ENCODE measurements at places on chromosomes 2 and 18. TPM values are rescaled to one million over a fixed set of nuclear protein-coding genes. Genes with fewer than 3 reads are reported as not detected.

Gene CPO
- total RNA-seq, result not detected

Gene POU3F3
- not detected for total RNA-seq

Gene SERPINB10
- total RNA-seq, result not detected

Gene FHOD3
- 25.7 TPM for total RNA-seq

Gene FAM110C
- total RNA-seq, result 21.8 TPM

Gene IL36B
- not detected for total RNA-seq

Gene SAG
- not detected for total RNA-seq

Gene GAD1
- total RNA-seq, result 0.57 TPM

Gene TCF23
- total RNA-seq, result 0.42 TPM

Gene DUSP2
- total RNA-seq, result 2.6 TPM

Gene LRRC30
- not detected for total RNA-seq

Gene SFT2D3
- 7.3 TPM for total RNA-seq

Gene TFCP2L1
- 15.7 TPM for total RNA-seq

GRCh38 chr2:16014041-16014787 is 73.9 kb downstream of the MYCN start:
- DNase-seq, result no peak

DNA sequence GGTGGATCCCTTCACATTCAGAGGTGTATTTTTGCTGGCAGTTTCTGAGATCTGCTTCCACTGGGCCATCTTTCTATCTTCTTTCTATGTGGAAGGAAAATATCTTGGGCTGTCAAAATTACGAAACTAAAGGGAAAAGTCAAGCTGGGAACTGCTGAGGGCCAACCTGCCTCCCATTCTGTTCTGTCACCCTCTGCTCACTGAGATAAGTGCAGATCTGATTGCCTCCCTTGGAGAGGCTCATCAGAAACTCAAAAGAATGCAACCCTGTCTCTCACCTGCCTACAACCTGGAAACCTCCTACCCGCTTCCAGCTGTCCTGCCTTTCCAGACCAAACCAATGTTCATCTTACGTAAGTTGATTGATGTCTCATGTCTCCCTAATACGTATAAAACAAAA is 26.5 kb downstream of the RAX start:
- DNase-seq, result no peak

DNA sequence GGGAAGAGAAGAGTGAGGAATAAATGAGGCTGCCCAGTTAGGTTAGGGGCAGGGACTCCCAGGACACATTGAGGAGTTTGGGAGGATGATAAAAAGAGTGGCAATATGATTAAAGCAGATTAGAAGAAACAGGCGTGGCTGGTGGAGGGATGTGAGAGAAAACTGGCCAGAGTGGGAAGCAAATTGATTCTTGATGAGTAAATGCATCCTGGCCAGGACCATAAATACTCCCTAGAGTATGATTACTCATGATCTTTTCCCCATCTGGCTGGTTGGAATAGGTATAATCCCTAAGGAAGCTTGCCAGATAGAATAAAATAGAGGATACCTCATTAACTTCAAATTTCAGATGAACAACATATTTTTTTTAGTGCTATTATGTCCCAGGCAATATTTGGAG is 21.5 kb upstream of the DAW1 start:
- no peak for DNase-seq

GRCh38 chr2:208025814-208026184 is 472 bp upstream of the PLEKHM3 start:
- DNase-seq, result no peak

DNA sequence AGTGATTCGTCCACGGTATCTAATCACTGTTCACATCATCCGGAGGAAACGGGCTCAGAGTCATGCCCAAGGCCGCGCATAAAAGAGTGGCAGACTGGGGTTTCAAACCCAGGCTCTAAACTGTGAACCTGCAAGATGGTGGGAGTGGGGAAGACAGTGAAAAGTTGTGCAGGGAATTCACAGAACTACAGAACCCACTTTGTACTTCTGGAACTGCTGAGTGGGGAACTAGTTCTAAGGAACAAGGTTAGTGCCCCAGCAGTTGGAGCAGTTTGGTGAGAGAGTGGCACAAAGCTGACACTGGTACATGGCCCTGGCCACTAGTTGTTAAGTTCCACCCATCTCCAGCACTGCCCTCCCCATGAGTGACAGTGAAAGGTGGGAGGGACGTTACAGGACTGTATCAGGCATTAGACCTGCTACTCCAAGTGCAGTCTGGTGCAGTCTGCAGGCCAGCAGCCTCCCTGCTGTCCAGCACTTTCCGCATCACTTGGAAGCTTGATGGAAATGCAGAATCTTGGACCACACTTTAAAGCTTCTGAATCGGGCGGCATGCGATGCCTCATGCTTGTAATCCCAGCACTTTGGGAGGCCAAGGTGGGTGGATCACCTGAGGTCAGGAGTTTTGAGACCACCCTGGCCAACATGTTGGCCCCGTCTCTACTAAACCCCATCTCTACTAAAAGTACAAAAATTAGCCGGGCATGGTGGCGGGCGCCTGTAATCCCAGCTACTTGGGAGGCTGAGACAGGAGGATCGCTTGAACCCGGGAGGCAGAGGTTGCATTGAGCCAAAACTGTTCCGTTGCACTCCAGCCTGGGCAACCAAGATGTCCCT is 47.3 kb downstream of the C2orf42 start:
- DNase-seq, result peak; percentile 75

- no peak for DNase-seq
Measured at GRCh38 chr2:241601841-241602240, 35.1 kb downstream of the THAP4 start.

DNA sequence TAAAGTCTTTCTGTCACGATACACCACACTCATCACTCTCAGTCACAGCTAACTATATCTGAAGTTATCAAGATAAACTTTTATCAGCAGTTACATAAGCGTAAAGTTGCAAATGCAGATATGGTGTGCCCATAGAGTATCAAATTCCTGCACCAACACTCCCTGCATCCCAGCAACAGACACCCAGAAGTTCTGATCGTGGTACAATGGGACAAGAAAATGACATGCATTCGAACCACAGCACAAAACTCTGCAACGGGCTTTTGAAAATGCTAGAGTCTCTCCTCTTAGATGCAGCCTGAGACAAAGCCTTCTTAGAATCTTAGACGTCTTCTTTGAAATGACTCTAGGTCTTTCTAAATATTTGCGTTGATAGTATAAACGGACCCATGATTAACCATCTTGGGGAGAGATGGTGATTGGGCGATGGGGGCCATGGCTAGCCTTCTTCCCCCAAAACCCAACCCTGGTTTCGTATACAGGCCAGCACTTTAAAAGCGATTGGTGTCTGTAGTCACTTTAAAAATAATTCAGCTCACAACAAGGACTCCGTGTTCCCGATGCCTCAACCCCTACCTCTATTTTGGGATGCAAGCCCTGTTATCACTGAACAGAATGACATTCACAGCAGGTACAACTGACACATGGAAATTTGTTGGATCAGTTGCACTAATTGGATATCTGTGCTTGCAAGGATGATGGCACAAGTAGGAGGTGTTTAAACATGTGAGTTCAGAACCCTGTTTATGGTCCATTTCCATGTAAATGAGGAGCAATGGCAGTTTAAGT is 286.6 kb downstream of the MYT1L start:
- DNase-seq, result no peak

DNA sequence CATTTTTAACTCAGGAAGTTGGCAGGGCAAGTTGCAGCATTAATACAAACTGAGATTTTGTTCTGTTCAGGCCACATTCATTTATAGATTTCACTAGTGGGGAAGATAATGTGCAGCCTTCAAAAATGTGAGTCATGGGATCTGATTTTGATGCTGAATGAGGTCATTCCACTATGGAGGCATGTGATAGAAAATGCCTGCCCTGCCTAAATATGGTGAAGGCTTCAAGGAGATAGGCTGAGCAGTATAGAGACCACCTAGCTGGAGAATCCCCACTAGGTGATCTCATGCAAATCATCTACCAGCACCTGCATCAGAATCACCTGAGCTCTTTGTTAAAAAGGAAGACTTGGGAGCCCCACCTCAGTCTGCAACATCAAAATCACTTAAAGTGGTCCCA is 43.7 kb downstream of the PAX3 start:
- DNase-seq, result no peak

- DNase-seq, result no peak
Measured at GRCh38 chr2:128361376-128362131, 42.9 kb upstream of the HS6ST1 start.

GRCh38 chr18:13243363-13243762 is 24.8 kb downstream of the LDLRAD4 start:
- peak; percentile 27 for DNase-seq

- DNase-seq, result no peak
Measured at GRCh38 chr2:157843081-157843480, 33.0 kb downstream of the ACVR1 start.

DNA sequence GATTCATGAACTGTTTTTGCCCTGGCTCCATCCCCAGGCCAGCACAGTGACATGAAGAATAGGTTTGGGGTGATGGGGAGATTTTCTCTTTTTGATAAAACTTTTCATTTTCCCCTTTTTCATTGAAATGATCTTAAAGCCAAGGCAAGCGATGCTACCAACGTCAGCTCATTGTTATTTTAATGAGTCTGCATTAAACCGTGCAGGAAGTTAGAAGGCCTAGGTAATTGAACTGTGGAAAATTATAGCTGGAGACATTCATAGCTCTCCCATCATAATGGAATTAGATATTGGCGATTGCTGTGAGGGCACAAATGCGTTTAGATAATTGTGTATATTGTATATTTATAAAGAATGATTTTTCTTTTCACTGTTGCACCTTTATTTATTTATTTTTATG is 33.2 kb downstream of the SMARCAL1 start:
- no peak for DNase-seq

- no peak for DNase-seq
Measured at GRCh38 chr2:24054366-24055010, 4.9 kb downstream of the FKBP1B start.

DNA sequence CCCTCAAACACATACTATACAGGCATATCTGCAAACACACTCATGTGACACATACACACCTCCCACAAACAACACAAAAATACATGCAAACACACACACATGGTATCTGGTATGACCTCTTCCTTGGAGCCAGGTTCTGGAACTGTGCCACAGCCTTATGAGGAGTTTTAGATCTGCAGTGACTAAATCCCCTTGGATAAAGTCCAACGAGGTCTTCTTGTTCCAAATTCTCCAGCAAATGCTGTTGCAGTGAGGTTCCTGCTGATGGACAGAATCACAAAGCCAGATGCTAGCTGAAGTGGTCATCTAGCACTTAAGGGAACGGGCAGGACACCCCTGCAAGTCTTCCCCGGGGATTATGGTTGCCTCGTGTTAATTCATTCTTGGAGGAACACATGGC is 54.5 kb upstream of the DAPL1 start:
- DNase-seq, result no peak

DNA sequence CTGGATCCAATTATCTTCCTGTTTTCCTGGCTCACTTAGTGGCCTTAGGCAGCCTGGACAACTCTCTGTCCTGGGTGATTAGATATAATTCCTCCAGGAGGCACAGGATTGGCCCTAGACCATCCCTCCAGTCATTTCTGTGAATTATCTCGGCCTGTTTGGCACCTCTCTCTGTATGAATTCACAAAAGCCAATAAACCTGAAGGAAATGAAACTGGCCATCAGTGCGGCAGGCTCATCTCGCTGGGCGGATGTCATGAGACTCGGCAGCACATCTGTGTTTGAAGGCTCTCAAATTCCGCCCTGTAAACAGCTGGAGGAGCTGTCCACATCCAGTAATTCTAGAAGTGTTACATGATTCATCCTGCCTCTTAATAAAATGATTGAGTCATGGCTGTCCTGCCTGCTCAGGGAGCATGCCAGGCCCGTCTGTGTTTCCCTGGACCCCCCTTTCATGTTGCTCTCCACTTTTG is 38.6 kb downstream of the ACOXL start:
- DNase-seq, result no peak

DNA sequence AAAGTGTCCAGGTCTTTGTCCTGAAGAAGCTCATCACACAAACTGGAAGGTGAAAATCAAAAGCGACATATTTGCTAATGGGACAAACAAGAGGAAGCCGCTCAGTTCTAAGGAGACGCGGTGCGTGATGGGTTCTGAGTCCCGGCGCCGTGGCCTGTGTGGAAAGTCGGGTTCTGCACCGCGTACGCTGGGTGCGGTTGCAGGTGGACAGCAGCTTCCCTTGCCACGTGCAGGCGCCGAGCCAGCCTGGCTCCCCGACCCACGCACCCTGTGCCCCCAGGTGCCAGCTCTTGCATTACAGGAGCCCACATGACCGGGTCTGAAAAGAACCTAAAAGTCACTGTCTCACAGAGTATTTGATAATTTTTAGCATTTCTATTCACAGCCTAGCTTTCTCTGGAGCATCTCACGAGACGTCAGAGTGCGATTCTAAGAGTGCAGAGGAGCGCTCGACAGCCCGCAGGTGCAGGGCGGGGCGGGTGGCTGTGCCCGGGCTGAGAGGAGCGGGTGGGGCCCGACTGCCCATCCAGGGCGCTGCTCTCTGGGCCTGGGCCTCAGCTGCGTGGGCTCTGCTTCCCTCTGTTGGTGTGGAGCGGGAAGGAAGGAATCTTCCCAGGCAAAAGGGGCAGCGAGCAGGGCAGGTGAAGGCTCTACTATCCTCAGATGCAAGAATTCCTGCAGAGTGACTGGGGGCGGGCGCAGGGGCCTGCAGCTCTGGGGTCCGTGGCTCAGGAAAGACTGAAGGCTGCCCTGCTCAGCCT is 39.4 kb downstream of the MYT1L start:
- DNase-seq, result no peak

GRCh38 chr2:191245869-191246531 is 796 bp downstream of the MYO1B start:
- peak; percentile 69 for DNase-seq

GRCh38 chr2:67032076-67032475 is 365.1 kb upstream of the ETAA1 start:
- no peak for DNase-seq

DNA sequence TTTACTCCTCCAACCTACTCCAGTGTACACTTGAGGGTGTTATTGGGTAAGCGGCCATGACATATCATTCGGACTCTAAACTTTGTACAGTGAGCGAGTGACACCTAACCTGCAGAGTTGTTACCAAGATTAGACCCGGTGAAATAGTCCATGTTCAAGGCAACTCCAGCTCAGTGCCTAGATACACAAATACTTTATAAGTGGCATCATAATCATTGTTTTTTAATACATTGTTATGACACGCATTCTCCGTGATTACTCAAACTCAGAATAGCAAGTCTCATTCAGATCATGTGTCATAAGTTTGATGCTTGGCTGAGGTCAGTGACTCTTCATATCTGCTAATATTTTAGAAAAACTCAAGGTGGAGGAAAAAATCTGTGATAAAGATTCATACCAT is 597.8 kb downstream of the DCC start:
- no peak for DNase-seq
